Activated naive CD8-positive, alpha-beta T cell treated with anti-CD3 and anti-CD28 coated beads, Interleukin-2, amount 10 ng/mL, durations not matched to agents 7 days and 5 days (primary cell): ENCODE measurements at places on chromosomes 2 and 18.

DNA sequence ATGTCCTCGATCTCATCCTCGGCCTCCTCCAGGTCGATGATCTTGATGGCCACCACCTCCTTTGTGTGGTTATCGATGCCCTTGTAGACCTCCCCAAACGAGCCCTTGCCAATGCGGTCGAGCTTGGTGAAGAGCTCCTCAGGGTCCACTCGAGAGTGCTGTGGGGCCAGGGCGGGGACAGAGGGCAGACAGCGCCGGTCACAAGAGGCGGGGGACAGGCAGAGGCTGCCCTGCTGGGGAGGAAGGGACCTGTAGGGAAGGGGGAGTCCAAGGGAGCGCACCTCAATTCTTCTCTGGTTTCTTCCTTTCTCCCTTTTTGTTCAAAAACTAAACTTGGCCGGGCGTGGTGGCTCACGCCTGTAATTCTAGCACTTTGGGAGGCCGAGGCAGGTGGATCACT lies 6.8 kb downstream of the STK25 start:
- no peak for DNase-seq

- no peak for DNase-seq
These were observed 2.8 kb downstream of the COL6A3 start for GRCh38 chr2:237411092-237411601.

- DNase-seq, result no peak
These were observed 59.3 kb downstream of the ARHGEF33 start for GRCh38 chr2:38948995-38949394.

GRCh38 chr2:195490319-195490718 lies 166.7 kb upstream of the SLC39A10 start:
- DNase-seq, result no peak

DNA sequence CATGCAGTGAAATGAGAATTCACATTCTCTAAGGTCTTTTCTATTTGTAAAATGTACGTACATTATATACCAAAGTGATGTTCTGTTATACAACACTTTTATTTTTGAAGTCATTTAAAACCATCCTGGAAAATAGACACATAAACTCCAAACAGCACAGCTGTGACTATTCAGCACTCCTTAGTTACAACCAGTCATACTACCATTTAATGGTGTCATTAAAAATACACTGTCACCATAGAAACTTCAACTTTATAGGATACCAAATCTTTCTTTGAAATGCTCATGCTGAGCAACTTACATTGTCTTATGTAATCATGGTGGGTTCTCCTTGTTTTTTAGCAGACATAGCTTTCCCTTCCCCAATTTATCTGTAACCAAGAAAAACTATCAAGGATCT lies 85.3 kb downstream of the METTL4 start:
- no peak for DNase-seq
